ENCODE measurements at places on chromosomes 1 and 21. TPM values are rescaled to one million over a fixed set of nuclear protein-coding genes. Genes with fewer than 3 reads are reported as not detected.

ANKRD34A gene
- 6.6 TPM for polyA plus RNA-seq

BSND gene
- not detected for polyA plus RNA-seq

RAB3B gene
- polyA plus RNA-seq = not detected

TNFSF4 gene
- polyA plus RNA-seq = 0.04 TPM

ALX3 gene
- polyA plus RNA-seq = 0.05 TPM

CACNA1E gene
- 0.03 TPM for polyA plus RNA-seq

PDXK gene
- 17.2 TPM for polyA plus RNA-seq

PTGS2 gene
- polyA plus RNA-seq = 0.13 TPM

DSTYK gene
- polyA plus RNA-seq = 19.3 TPM

C2CD2 gene
- polyA plus RNA-seq = 1.6 TPM

LRRC38 gene
- 2.9 TPM for polyA plus RNA-seq

FABP3 gene
- polyA plus RNA-seq = 3,507 TPM

PRAMEF17 gene
- not detected for polyA plus RNA-seq

KCNJ9 gene
- 0.04 TPM for polyA plus RNA-seq

CHI3L2 gene
- 0.25 TPM for polyA plus RNA-seq

DNAH14 gene
- not detected for polyA plus RNA-seq

KRTAP8-1 gene
- not detected for polyA plus RNA-seq

GNB1 gene
- 58.4 TPM for polyA plus RNA-seq

DCAF6 gene
- polyA plus RNA-seq = 71.0 TPM

BEST4 gene
- 0.08 TPM for polyA plus RNA-seq

FLG2 gene
- polyA plus RNA-seq = not detected

FOXD2 gene
- 0.04 TPM for polyA plus RNA-seq

NECTIN4 gene
- polyA plus RNA-seq = 0.03 TPM

C1orf87 gene
- not detected for polyA plus RNA-seq

EEIG2 gene
- polyA plus RNA-seq = 1.5 TPM

NT5C1A gene
- 1.2 TPM for polyA plus RNA-seq

LCE2C gene
- not detected for polyA plus RNA-seq

RGS7 gene
- polyA plus RNA-seq = 0.04 TPM

DIP2A gene
- polyA plus RNA-seq = 7.3 TPM

CDK18 gene
- 2.1 TPM for polyA plus RNA-seq

PLA2G2F gene
- polyA plus RNA-seq = not detected

STYXL2 gene
- polyA plus RNA-seq = 15.2 TPM

AKT3 gene
- polyA plus RNA-seq = 3.7 TPM

MYOG gene
- polyA plus RNA-seq = 160 TPM

MYBPH gene
- 33.4 TPM for polyA plus RNA-seq

AMY1A gene
- not detected for polyA plus RNA-seq

CYYR1 gene
- 11.6 TPM for polyA plus RNA-seq

LIX1L gene
- 36.9 TPM for polyA plus RNA-seq

H6PD gene
- polyA plus RNA-seq = 14.9 TPM

BARHL2 gene
- polyA plus RNA-seq = not detected

ANGPTL1 gene
- polyA plus RNA-seq = 12.9 TPM

PRRX1 gene
- 53.7 TPM for polyA plus RNA-seq

SPATA17 gene
- polyA plus RNA-seq = 0.56 TPM

HS2ST1 gene
- 5.2 TPM for polyA plus RNA-seq

MX2 gene
- 1.3 TPM for polyA plus RNA-seq

IL10 gene
- polyA plus RNA-seq = 0.20 TPM

CLCNKA gene
- polyA plus RNA-seq = 0.30 TPM

CA6 gene
- not detected for polyA plus RNA-seq

PLPPR4 gene
- polyA plus RNA-seq = 0.12 TPM
